ENCODE measurements at places on chromosomes 13 and 19.

- DNase-seq: no peak
Observed at GRCh38 chr13:90792335-90792734, 555.2 kb upstream of the MIR17HG start.

- DNase-seq: no peak
Observed at GRCh38 chr13:37729876-37730275, 131.3 kb upstream of the POSTN start.

DNA sequence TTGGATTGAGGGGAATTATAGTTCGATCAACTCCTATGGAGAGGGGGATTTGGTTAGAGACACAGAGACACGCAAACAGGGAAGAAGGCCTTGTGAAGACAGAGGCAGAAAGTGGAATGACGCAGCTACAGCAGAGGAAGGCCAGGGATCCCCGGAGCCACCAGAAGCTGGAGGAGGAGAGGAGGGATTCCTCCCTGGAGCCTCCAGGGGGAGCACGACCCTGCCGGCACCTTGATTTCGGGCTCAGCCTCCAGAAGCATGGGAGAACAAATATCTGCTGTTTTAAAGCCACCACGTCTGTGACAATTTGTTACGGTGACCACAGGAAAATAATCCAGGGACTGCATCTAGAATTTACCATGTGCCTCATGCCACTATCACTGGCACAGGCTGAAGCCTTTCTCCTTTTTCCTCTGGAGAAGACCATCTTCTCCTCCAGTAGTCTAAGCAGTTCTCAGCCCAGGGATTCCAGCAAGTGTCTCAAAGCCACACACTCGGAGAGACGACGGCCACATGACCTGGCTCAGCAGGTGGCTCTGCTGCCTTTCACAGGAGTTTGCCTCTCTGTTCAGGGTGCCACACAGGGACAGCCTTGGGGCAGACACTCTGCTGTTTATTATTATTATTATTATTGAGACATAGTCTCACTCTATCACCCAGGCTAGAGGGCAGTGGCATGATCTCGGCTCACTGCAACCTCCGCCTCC, 39.9 kb upstream of the CCNE1 start:
- peak; percentile 42 for DNase-seq

DNA sequence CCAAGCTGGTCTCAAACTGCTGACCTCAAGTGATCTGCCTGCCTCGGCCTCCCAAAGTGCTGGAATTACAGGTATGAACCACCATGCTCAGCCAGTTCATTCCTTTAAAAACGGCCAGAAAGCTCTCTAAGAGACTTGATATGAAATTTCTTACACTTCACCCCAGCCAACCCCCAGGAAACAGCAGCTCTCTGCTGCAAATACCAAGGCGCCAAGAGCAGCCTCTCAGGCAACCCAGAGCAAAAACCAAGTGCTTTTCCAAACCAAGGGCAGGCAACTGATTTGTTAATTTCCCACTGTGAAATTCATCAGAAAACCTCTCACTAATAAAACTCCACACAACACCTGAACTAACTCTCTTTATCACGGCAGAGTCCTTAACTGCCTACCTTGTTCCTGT, 44.9 kb downstream of the LATS2 start:
- no peak for DNase-seq

GRCh38 chr13:43546251-43546650, 240.5 kb downstream of the ENOX1 start:
- DNase-seq: no peak

- DNase-seq: no peak
Observed at GRCh38 chr19:49573009-49573408, 7.3 kb downstream of the NOSIP start.

GRCh38 chr19:29680447-29680846, 15.2 kb downstream of the PLEKHF1 start:
- peak; percentile 40 for DNase-seq

DNA sequence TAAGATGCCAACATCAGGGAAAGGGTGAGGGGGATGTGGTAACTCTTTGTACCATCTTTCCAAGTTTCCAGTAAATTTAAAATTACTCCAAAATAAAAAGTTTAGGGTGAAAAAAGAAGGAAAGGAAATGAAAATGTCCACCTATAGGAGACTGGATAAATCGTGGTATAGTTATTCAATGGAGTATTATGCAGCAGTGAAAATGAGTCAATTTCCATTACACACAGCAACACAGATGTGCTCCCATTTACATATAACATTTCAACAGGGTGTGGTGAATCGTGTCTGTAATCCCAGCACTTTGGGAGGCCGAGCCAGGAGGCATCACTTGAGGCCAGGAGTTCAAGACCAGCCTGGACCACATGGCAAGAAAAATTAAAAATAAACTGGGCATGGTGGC, 7.4 kb upstream of the ZNF541 start:
- no peak for DNase-seq

DNA sequence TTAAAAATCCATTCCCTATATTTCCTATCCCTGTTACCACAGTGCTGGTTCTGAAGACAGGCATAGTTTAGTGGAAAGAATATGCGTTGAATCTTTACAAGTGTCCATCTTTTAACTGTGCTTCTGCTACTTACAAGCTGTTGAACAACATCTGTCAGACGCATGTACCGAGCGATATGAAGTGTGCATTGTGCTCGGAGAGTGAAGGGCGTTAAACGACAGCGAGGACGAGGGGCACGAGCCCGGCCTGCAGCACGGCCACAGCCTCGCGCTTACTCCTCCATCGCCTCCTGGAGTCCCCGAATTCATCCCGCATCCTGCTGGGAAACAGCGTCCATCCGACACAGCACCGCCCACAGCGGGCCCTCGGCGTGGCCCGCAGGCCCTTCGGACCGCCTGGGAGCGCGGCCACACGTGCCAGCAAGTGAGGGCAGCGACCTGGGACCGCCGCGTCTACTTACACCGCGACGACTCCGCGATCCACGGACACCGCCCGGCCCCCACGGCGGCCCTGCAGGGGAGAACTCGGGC, 514 bp downstream of the PCID2 start:
- no peak for DNase-seq

GRCh38 chr19:21202865-21203494, 61.1 kb downstream of the ZNF431 start:
- peak; percentile 56 for DNase-seq

DNA sequence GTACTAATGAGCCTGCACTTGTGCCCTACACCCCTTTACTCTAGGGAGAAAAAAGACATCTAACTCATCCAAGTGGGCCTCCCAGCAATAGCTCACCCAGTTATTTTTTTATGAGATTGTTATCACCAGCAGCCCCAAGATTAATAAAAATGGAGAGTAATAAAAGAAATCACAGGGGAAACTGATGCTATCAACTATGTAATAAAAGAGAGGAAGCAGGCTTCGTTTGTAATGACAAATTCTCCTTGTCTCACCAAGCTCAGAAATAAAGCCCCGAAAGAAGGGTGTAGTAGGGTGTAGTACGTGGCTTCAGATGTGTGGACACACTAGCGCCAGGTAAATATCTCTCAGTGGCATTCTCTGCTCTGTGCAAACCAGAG, 204.9 kb downstream of the USP12 start:
- DNase-seq: no peak
